ENCODE measurements at places on chromosomes 7 and 10.

DNA sequence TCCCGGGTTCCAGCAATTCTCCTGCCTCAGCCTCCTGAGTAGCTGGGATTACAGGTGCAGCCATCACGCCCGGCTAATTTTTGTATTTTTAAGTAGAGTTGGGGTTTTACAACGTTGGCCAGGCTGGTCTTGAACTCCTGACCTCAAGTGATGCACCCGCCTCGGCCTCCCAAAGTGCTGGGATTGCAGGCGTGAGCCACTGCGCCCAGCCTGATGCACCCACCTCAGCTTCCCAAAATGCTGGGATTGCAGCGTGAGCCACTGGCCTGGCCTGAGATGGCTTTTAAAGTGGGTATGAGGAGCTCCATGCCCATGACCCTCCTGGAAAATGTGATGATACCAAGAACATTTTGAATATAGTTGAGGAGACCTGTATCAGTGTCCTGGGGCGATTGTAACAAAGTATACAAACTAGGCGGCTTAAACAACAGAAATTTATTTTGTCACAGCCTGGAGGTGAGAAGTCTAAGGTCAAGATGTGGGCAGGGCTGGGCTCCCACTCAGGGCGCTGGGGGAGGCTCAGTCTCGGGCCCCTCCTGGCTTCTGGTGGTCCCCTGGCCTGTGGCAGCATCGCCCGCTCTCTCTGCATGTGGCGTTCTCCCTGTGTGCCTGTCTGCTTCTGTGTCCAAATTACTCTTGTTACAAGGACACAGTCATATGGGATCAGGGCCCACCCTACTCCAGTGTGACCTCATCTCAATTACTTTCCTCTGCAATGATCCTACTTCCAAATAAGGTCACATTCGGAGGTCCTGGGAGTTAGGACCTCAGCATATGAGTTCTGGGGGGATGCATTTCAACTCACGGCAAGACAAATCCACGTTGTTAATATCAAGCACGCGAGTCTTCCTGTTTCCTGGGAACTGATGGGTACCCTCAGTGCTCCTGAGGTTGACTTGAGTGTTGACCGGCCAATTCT, 108.8 kb downstream of the ACTR3B start:
- no peak for DNase-seq

DNA sequence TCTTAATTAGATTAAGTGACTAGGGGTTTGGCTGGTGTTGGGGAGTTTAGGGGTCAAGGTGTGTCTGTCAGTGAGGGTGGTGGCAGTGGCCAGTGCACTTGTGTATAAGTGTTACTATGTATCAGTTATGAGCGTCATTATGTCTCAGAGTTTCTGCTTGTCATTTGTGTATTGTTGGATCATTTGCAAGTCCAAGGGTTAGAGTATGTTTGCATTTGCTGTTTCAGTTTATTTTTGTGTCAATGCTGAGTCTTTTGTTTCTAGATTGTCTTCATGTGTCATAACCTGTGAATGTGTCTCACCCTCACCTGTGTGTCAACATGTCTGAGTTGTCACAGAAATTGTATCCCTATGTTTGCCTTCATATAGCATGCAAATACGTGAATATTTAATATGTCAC, 97.5 kb upstream of the PAX2 start:
- no peak for DNase-seq

GRCh38 chr10:72260239-72260975, 13.3 kb upstream of the DDIT4 start:
- DNase-seq, result peak; percentile 69

GRCh38 chr7:86592185-86592584, 51.5 kb upstream of the GRM3 start:
- no peak for DNase-seq

DNA sequence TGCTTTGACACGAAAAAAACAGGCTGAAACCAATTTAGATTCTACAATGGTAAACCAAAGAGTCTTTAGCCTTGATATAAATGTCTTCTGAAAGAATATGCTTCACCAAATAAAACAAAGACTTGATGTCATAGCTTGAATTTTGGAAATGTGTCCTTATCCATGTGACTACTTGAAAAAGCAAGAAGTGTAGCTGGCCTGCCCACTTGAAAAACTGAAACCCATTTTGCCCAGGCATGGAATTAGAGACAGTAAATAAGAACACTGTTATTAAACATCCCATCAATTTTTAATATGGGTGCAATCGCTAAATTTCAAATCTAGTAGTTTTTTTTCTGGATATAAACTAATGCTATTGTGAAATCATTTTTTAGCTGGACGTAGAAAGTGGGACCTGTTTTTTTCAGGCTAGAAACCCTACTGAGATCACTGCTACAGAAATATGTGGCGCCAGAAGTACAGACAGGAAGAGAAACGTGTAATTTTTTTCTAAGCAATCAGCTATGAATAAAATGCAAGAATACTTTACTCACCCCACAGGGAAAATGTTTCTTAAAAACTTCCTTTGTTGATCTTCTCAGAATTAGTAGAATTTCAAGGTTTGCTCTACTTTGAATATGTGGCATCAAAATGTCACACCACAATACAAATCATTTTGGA, 56.7 kb downstream of the PIP4K2A start:
- DNase-seq, result no peak

GRCh38 chr10:5503477-5503835, 4.1 kb upstream of the CALML5 start:
- DNase-seq, result no peak

DNA sequence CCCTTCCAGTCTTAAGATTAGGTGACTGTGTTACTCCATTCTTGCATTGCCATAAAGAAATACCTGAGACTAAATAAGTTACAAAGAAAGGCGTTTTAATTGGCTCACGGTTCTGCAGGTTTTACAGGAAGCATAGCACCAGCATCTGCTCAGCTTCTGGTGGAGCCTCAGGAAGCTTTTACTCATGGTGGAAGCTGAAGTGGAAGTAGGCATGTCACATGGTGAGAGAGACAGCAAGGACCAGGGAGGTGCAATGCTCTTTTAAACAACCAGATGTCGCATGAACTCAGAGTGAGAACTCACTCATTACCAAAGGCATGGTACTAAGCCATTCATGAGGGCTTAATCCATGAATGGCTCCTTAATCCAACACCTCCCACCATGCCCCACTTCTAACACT, 34.0 kb upstream of the TMEM273 start:
- DNase-seq, result no peak

DNA sequence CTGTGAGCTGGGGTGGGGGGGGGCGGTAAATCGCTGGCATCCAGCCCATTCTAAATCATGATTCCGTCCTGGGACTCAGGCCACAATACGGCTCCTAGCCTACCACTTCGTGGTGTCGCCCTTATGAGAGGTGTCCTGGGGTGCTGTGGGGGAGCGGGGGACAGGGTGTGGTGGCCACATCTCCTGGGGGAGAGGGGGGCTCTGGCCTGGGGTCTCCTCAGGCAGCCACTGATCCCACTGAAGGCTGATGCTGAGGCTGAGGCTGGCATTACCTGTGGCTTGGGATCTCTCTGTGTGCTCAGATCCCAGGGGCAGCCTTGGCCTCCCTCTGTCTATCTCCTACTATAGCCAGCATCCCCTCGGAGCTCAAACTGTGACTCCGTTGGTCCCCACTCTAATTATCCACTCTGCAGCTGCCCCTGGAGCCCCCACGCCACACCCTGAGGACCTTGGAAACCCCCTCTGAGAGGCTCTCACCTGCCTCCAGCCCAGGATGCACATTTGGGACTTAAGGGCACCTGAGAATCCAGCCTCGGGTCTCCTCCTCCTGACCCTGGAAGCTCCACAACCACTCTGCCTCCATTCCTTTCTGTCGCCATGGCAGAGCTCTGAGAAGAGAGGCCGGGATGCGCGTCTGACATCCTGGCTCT, 249.3 kb upstream of the TCERG1L start:
- no peak for DNase-seq

DNA sequence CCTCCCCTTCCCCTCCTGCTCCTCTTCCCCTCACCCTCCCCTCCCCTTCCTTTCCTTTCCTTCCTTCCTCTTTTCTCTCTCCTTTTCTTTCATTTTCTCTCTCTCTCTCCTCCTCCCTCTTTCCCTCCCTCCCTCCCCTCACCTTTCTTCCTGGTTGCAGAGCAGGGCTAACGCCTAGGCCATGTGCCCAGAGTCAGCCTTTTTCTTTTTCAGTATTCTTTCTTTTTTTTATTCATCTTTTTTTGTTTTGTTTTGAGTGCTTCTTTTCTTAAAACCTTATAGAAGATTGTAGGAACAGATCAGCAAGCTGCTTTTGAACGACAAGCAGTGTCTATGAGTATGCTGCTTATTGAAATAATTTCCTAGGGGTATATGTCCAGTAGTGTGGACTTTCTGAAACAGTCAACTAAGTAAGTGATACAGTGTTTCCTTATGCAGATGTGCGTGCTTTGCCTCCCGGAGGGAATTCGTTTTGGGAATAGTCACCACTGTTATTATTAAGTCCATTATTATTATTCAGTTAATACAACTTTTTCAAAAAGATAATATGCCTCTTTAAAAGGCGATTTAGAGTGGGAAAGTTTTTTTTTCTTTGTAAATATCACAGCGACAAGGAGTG, 219.2 kb downstream of the CAMK1D start:
- DNase-seq, result no peak

DNA sequence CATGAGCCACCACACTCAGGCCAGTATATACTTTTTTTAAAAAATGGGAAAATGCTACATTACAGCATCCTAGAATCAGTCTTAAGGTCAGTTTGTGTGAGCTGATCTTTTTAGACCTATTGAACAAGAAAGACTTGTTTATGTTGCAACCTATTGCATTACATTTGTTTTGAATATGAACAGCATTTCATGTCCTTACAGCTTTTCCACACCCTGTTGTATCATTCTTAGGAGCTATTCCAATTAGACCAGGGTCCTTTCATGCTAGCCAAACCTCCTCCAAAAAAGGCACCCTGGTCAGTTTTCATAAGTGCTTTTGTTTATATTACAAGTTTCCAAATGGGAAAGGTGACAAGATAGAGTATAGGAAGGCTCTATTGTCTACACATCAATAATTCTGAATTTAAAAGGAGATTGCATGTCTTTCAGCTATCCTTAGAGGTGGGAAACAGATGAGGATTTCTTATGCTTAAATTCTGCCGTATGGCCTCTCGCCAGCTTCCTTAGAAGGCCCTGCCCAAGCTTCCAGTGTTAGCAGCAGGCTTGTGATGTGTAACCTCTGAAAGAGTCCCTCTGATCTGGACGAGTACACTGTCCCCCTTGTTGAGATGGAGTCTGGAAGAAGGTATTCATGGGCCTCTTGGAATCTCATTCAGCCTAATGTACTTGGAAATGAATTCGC, 171.9 kb downstream of the OTUD1 start:
- no peak for DNase-seq

DNA sequence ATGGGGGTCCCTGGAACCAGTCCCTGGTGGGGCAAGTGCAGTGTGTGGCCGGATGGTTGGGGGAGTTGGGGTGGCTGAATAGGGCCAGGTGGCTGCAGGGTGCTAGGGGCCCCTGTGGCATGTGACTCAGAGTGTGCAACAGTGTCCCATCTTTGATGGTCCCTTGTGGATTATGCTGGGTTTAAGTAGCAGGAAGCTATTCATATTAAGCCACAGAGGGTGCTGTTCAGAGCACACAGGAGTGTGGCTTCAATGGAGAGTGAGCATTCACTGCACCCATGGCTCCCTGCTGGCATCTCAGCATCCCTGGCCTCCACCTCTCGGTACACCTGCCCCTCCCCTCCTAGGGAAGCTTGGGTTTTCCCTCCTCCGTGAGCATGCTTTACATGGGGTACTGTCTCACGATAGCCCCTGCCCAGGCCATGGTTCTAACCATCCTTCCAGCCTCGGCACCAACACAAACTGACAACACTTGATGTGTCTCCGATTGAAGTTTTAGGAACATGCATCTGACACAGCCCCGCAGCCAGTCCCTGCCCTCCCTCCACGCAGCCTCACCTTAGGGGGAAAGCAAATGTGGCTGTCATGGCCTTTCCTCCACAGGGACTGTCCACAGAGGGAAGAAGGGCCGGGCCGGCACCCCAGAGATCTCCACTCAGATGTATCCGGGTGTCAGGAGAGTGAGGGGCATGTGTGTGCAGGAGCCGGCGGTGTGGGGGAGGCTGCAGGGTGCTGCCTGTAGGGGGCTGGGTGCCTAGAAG, 30.4 kb upstream of the PPIF start:
- no peak for DNase-seq

GRCh38 chr10:8041992-8042720, 12.3 kb upstream of the GATA3 start:
- no peak for DNase-seq

GRCh38 chr7:26331789-26332188, 40.1 kb downstream of the SNX10 start:
- DNase-seq, result no peak

DNA sequence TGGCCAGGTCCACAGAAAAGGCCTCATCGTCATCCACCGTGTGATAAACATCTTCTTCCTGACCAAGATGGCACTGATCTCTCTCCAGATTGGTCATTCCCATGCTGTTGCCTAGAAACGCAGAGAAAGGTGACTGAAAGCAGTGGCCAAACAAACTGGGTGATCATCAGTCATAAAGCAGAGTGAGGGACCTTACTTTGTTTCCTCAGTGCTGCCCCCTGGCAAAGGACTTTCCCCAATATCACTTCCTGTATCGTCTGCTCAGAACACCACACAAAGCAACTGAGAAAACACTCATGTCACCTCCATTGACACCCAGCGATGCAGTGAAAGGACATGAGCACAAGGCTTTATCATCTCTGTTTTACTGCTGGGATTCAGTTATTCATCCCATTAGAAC, 40.0 kb upstream of the TM9SF3 start:
- no peak for DNase-seq

- DNase-seq, result no peak
Measured at GRCh38 chr7:20019757-20020432, 197.3 kb downstream of the MACC1 start.

GRCh38 chr10:95321554-95322301, 30.9 kb upstream of the PDLIM1 start:
- no peak for DNase-seq

- no peak for DNase-seq
Measured at GRCh38 chr7:22219739-22220493, 137.0 kb downstream of the RAPGEF5 start.

- no peak for DNase-seq
Measured at GRCh38 chr10:124171561-124171960, 78.2 kb upstream of the CHST15 start.

- peak; percentile 42 for DNase-seq
Measured at GRCh38 chr10:79184145-79184625, 115.4 kb downstream of the ZMIZ1 start.

- no peak for DNase-seq
Measured at GRCh38 chr10:130363051-130363450, 226.9 kb downstream of the GLRX3 start.

DNA sequence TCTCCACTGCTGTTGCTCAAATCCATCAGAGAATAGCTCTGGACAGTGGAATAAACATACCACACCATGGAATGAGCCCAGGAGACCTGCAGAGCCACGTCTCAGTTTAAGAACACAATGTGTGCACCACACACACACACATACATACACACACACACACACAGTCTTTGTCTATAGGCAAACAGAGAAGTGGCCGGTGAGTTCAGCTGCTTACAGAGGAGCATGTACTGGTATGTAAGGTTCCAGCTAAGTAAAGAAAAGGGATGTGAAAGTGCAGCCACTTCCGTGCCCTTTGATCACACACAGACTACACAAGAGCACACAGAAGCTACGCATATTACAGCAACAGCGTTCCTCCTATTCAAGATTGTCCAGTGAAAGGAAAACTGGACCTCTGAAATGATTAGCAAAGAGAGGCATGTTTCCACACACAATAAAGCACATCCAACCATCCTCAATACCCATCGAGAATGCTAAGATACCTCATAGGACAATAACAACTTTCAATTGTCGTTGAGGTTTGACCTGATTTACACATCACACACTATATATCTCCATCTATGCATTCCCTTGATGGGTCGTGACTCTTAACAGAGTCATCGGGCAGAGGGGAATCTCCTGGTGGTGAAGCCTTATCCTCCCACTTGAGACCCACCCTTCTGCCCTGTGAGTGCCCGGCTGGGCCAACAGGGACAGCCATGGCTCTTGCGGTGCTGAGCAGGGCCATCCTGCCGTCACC, 23.6 kb downstream of the SLC35B4 start:
- no peak for DNase-seq

Measured in skeletal muscle cell (primary cell).